ENCODE measurements at places on chromosomes 5 and 9. TPM values are rescaled to one million over a fixed set of nuclear protein-coding genes. Genes with fewer than 3 reads are reported as not detected.

The MOB3B gene
- total RNA-seq: 0.83 TPM

DNA sequence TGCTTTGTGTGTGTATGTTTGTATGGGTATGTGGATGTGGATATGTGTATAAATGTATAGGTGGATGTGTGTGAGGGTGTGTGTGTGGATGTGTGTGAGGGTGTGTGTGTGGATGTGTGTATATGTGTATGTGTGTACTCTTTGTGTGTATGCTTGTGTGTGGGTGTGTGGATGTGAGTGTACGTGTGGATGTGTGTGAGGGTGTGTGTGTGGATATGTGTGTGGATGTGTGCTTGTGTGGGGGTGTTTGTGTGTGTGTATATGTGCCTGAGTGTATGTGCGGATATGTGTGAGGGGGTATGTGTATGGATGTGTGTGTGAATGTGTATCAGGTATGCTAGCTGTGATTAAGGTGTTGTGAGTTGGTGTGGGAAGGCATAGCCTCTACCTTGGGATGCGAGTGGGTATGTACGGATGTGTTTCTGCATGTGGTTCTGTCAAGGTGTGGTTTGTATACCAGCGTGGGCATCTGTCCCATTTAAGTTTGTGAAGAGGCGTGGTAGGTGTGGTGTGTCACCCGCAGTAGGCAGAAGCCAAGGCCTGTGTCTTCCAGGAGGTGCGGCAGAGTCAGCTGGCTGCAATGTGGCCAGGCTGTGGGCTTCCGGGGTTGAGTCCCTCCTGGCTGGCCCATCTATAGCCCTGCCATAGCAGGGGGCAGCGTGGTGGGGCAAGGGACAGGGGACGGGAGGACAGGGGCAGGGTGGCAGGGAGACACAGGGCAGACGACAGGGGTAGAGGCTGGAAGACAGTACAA lies 155.8 kb downstream of the DAB2IP start:
- no peak for DNase-seq

- no peak for DNase-seq
These were observed 50.4 kb downstream of the RUSC2 start for GRCh38 chr9:35540315-35540714.

GRCh38 chr5:67297376-67297775 lies 100.8 kb upstream of the CD180 start:
- DNase-seq: no peak

DNA sequence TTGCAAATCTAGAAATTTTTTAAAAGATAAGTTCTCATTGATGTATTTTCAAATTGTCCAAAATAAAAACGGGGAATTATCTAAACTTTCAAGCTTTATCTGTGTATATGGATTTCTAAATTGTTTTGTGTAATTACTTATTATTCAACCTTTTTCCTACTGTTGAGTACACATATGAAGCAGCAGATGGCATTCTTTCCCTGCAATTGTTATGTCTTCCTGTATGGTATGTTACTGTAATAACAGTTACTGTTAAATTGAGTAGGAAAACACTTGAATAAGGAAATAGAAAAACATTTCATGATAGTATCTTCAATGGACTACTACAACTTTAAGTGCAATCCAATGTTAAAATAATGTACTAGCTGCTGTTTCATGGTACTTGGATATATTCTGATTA lies 124.8 kb downstream of the RANBP17 start:
- peak; percentile 19 for DNase-seq

All from Daoy (cell line).